ENCODE measurements at places on chromosomes 7 and 10.

DNA sequence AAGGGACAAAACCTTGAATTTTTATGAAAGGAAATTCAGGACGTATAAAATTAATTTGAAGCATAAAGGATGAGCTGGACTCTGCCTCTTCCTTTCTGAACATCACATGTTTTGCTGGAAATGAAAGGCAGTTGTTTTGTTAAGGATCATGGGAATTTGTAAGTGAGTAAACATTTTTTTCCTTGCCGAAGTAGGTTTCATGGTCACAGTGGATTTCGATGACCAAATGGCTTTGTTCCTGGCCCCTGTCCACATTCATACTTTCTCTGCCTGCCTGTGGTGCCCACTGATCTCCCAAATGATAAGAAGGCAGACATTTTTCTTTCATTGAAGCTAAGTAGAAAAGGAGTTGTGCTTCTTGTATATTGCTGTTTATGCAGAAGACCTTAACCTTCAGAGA is 104.2 kb downstream of the ARID5B start:
- DNase-seq, result no peak

- no peak for DNase-seq
Measured at GRCh38 chr7:135938563-135938962, 38.6 kb downstream of the MTPN start.

GRCh38 chr10:15451137-15452094 is 80.3 kb upstream of the FAM171A1 start:
- no peak for DNase-seq

- no peak for DNase-seq
Measured at GRCh38 chr10:97943294-97943693, 87.1 kb downstream of the CRTAC1 start.

GRCh38 chr10:67663449-67664087 is 32.4 kb downstream of the CTNNA3 start:
- DNase-seq, result no peak

DNA sequence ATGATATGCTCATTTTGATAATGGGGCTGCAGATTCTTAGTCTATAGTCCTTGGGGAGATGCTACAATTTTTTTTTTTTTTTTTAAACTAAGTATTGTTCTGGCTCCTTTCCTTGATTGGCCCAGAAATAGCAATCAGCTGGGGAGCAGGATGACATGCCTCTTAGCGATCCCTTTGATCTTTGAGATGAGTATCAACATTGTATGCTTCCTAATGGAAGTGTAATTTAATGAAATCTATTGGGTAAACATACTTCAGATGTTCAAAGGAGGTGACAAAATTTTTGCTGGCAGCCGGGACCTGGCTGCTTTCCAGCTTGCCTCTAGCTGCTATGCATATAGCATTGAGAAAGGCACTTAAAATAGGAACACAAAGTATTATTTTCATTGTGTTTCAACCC is 43.5 kb downstream of the VTI1A start:
- no peak for DNase-seq

DNA sequence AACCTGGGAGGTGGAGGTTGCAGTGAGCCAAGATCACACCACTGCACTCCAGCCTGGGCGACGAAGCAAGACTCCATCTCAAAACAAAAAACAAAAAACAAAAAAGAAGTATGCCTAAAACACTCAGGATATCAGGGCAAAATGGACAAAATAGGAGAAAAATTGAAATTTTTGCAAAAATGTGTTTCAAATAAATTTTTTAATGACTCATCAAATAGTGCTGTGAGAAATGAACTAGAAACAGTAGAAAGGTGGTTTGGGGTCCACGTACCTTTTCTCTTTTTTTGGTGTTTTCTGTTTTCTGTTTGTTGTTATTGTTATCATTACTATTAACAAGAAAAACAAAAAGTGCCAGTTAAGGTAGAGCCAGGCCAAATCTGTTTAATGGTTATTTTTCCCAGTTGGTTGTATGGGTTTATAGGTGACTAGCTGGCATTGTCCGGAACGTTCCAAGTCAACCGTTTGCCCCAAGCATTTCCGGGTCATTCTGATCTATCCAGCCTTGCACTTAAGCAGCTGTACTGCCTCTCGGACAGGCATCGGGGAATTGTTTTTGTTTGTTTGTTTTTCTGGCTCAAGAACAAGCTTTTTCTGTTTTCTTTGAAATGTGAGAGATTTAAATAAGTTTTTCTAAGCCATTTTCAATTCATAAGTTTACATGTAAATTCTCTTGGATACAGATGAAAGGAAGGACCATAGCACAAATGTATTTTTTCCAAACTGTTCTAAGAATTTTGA is 157.0 kb upstream of the NEBL start:
- DNase-seq, result no peak

- no peak for DNase-seq
Measured at GRCh38 chr10:124622158-124622557, 122.0 kb downstream of the FAM53B start.

GRCh38 chr7:147915781-147916180 is 674.8 kb upstream of the C7orf33 start:
- no peak for DNase-seq

DNA sequence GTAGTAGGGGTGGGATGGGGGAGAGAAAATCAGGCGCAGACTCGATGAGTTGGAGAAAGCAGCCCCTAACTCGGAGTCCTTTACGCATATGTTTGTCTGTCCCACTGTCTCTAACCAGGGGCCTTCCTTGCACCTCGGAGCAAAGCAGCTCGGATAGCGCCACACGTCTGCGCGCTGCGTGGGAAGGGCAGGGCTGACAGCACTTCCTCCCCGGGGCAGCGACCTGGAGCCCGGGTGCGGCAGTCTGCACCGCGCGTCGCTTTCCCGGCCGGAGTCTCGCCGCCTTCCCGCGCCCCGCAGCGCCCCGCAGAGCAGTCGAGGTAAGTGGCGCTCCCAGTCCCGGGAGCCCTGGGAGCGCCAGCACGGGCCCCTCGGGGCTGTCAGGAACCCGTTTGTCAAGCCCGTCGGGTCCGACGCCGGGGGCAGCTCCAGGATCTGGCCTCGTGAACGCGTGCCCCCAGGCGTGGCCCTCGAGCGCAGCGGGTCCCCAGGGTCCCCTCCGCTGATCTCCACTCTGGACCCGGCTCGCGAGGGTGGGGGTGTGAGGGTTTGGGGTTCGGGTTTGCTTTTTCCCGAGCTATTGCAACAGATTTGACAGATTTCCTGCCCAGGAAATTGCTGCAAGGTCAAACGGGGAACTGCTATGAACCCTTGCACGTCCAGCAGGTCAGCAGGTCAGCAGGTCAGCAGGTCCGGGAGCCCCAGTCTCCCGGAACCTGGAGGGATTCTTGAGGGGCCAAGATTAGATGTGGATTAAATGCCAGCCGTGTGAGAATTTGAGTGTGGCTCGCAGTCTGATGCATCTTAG is 597 bp downstream of the APBB1IP start:
- no peak for DNase-seq
